ENCODE measurements at places on chromosomes 6 and 20. TPM values are rescaled to one million over a fixed set of nuclear protein-coding genes. Genes with fewer than 3 reads are reported as not detected.

DNA sequence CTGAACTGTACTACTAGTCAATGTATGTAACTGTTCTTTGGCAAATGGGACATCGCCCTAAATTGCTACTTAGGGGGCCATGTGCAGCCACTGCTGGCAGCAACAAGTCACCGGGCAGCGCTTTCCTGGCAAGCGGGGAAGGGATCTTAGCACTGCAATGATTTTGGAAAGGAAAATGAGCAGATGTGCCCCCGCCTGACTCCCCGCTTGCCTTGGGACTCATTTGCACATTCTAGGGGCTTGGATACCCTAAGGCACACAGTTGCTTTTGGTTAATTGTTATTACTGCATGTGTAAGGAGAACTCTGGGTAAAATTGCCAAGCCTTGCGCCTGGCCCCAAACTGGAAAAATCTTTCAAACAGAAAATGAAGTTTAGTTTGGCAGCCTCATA is 32.2 kb downstream of the CD83 start:
- DNase-seq, result no peak

DNA sequence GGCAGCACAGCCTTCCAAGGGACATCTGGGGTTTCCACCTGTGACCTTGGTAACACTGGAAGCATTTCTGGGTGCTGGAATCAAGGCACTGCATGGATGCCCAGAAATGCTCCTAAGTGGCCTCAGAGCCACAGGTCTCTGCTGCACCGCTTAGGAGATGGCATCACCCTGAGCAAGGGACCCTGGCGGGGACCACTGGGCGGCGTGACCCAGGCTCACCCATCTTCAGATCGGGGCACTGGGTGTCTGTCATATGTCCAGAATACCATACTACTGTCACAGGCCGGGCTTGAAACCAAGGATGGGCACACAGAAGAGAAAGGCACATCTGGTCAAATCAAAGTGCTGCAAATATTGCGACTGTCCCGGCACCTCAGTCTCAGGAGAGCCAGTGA is 45.9 kb downstream of the SSR1 start:
- DNase-seq, result no peak

The GPR63 gene
- 0.10 TPM for polyA plus RNA-seq

DNA sequence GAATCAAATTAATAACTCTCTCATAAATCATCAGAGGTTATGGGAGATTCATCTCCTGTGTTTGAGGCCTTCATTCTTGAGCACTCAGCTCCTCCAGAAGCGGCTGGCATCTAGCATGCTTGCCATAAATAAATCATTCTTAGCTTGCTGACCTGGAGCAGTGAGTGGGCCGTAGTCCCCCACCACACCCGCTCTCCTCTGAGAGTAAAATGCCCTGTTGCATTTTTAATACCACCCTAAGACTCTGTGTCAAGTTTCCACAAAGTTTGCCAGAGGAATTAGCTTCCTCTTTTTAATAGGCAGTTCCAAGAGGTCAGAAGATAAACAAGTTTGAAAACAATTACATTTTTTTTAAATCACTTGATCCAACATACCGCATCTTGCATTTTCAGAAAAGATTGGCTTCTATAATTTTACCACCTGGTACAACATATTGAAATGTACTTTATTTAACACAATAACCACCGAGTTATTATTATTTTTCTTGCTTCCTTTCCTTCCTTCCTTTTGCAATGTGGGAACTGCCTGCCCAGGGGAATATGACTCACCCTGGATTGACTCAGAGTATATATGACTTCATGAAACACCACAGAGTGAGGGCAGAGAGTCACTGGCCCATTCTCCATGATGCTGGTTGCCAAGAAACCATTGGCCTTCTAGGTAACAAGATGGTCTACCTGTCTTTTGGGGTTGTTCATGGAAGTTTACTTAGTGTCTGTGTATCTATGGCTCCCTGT is 29.4 kb upstream of the CLIC5 start:
- no peak for DNase-seq

The TRERF1 gene
- 3.8 TPM for polyA plus RNA-seq

- DNase-seq, result no peak
Observed at GRCh38 chr6:10414756-10415616, at the start of gene TFAP2A. Gene TFAP2A (minus strand): TSS chr6:10415074. CDS start chr6:10414991, 83 bp downstream.

DNA sequence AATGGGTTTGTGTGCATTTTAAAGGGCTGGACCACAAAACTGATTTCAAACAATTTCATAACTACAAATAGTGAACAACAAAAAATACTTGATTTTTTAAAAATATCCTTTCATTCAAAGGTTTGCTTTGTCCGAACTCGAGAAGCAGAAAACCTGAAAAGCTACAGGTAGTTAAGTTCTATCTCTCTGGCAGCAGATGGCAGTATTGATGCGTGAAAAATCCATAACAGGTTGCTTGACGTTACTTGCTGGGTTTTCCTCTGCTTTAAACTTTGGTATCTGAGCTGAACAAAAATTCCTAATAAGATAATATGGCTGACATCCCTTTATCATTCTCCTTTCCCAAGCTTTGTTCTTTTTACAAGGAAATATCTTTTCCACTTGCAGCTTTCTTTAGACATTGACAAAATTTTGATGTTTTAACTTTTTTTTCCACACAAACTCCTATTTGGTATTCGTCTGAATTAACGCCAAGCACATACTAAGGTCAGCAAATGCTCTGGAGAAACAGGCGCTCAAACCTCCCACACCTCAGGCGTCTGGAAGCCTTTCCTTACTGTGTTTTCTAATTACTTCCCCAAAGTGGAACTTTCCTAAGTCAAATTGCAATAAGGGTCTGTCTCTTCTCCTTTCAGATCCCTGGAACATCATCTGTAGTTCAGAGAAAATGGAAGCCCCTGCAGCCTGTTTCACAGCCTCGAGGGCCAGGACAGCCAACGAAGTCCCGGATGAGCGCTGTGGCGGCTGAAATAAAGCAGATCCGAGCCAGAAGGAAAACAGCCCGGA is 50.3 kb upstream of the GFRAL start:
- DNase-seq, result no peak

The CRISP2 gene
- not detected for polyA plus RNA-seq

The CST5 gene
- polyA plus RNA-seq, result not detected

All from naive thymus-derived CD8-positive, alpha-beta T cell (primary cell).